ENCODE measurements at places on chromosomes 11 and 22.

- no peak for DNase-seq
Measured at GRCh38 chr11:72561856-72562255, 112.4 kb downstream of the PDE2A start.

- DNase-seq: no peak
Measured at GRCh38 chr11:60771879-60772525, 13.1 kb upstream of the MS4A10 start.

GRCh38 chr11:67345247-67345919 lies 8.0 kb downstream of the POLD4 start:
- DNase-seq: no peak

- DNase-seq: no peak
Measured at GRCh38 chr11:5420993-5421392, 918 bp upstream of the OR51Q1 start.

GRCh38 chr11:1827095-1827813 lies 7.5 kb upstream of the SYT8 start:
- no peak for DNase-seq

- no peak for DNase-seq
Measured at GRCh38 chr11:41613326-41613725, 153.9 kb upstream of the LRRC4C start.

Measured in HL-60 (cell line).